ENCODE measurements at places on chromosomes 11 and 22.

DNA sequence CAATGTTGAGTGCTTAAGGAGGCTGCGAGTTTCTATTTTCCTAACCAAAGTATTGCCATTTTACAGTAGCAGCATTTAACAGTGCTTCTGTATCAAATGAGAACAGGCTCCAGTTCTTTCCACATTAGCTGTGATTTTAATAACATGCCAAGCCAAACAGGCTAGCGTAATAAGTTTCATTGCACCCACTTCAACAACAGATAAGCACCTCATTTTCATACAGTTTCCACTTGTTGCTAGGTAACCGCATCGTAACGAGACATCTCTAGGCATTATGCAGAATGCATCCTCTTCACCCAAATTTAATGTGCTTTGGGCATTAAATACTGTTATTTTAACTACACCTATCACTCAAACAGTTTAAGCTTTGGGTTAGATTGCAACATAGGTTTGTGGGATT is 79.0 kb downstream of the CADM1 start:
- no peak for DNase-seq

DNA sequence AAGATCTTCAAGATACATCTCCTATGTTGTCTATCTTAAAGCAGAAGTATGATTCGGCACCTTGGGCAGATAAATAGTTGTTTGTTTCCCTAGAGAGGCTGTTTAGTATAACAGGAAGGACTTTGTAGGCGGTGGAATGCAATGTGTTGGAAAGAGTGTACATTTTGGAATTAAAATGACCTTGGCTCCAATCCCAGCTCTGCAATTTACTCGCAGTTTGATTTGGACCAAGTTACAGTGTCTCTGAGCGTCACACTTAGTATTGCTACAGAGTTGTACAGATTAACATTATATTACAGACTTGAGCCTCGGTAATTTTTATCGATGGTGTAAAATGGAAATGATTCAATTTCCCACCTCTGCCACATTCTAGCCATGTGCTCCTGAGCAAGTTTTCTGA is 265.3 kb downstream of the OPCML start:
- DNase-seq: no peak

DNA sequence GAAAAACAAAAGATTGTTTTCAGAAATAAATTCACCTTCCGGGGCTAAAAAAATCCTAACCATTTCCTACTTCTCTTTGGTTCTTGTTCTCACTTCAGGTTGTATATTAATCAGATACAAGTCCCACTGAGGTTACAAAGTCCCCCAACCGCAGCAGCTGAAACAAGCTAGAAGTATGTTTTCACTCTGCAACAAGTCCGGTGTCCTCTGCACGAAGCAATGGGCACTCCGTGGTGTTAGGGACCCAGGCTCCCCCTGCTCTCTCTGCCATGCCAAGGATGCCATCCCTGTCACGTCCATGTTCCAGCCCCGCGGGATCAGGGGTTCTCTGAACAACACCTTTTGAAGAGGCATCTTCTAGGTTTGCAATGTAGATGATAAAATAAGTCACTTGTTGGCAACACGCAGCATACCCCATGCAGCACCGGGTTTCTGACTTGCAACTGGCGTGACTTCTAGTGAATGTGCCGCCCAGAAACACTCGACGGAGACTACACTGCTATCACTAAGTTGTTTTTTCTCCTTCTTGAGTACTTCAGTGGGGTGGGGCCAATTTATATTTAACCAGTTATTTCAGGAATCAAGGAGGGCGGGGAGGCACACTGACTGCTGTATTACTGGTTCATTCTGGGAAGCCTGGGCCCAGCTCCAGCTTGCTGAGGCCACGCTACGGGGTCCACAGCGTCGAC is 25.4 kb upstream of the GSTP1 start:
- no peak for DNase-seq

- DNase-seq: peak; percentile 60
Observed at GRCh38 chr22:44181033-44181911, 547 bp downstream of the PARVG start.

DNA sequence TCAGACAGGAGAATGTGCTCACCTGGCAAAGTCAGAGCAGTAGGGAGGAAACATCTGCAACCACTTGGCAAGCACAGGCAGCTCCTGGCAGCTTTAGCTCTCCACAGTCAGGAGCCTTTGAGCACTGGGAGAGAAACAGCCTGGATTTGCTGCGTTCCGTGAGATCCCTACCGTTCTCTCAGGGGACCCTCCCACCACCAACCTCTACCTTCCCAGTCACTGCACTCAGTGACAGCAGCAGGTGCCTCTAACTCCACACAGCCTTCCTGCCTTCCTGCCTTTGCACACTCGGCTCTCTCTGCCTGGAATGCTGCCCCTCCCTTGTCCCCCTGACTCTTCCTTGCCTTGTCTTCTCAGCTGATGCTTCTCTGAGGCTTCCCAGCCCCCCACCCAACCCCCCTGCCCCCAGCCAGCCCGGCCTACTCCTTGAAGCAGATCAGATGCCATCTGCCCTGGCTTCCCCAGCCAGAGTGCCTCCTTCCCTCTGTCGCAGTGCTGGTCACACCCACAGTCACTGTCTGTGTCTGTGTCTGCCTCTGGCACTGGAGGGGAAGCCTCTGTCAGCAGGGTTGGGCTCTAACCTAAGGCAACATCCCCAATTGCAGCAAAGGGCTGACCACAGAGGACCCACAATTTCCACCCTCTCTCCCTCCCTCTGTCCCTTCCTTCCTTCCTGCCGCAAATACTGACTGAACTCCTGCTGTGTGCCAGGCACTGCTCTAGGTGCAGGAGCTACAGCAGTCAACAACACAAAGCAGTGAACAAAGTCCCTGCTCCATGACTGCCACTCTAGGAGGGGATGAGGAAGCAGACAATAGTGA is 14.9 kb upstream of the TSKU start:
- peak; percentile 66 for DNase-seq

GRCh38 chr11:1407668-1408067 is 17.9 kb downstream of the BRSK2 start:
- DNase-seq: no peak

- DNase-seq: peak; percentile 89
Observed at GRCh38 chr22:50399751-50400331, 56.7 kb downstream of the PPP6R2 start.

GRCh38 chr11:2143799-2144543 is 4.8 kb upstream of the IGF2 start:
- DNase-seq: no peak

DNA sequence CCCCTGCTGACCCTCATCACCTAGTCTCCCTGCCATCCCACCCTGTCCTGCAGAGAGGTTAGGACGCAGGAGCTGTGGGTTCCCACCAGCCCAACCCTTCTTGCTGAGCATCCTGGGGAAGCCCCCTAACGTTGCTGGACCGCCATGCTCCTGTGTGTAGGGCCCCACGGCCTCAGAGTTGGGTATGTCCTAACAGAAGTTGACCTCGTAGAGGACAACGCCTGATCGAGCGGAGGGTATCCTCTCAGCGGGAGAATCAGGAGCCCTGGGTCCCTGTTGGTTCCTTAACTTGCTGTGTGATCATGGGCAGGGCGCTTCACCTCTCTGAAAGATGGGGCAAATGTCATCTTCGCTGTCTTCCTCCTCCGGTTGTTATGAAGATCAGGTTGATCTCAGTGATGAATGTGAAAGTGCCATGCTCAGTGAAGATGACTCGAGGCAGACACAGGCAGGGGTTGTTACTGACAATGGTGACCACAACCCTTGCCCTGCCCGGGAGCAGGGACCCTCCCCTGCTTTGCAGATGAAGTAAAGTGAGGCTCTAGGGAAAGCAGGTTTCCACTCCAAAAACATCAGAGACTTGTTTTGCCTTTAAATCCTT is 19.3 kb upstream of the CD5 start:
- no peak for DNase-seq

- DNase-seq: no peak
Observed at GRCh38 chr22:26460202-26460601, 23.4 kb downstream of the HPS4 start.

GRCh38 chr11:92101920-92102319 is 122.7 kb upstream of the FAT3 start:
- no peak for DNase-seq

DNA sequence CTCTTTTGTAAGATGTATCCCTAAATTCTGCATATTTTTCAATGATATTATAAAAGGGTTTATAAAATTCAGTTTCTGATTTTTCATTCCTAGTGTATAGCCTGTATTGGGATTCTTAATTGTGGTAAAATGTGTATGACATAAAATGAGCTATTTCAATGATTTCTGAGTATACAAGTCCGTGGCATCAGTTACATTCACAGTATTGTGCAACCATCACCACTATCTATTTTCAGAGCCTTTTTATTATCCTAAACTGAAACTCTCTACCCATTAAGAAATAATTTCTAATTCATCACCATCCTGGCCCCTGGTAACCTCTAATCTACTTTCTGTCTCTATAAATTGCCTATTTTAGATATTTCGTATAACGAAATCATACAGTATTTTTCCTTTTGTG is 39.8 kb downstream of the EIF3F start:
- DNase-seq: no peak

- DNase-seq: no peak
Observed at GRCh38 chr22:34236527-34236926, 316.3 kb upstream of the LARGE1 start.

DNA sequence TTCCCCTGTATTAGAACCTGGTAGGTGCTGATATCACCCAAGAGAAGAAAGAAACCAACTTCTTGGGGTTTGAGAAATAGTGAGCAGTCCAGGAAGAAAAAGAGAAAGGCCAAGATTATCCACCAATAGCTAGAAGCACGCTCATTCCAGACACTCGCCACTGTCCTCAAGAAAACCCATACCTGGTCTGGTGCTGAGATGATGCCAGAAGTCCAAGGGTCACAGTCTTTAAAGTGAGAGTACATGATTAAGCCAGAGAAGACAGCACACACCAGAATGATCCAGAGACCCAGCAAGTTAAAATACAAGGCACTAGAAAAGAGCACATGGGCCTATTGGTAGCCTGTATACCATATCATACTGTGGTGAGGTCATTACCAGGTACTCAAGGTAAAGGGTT is 23.6 kb downstream of the SLC5A12 start:
- no peak for DNase-seq

GRCh38 chr11:114799476-114799875 is 121.1 kb downstream of the NXPE2 start:
- no peak for DNase-seq

DNA sequence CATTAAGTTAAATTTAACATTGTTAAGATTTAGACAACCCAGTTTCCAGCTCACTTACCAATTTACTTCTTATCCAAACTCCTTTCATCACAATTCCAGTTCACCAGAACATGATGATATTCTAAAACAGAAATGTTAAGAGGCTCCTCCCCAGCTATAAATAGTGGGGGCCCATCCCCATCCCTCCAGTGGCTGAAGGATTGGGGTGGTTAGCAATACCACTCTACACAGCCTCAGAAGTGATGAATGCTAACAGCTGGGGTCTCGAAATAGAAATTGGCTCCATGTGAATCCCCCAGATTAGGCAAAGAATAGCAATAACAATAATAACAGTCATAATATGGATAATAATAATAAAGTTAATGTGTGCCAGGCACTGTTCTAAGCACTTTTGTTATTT is 97.9 kb upstream of the NCAM1 start:
- no peak for DNase-seq

GRCh38 chr11:45394294-45395085 is 108.3 kb upstream of the SYT13 start:
- no peak for DNase-seq

- no peak for DNase-seq
Observed at GRCh38 chr11:10727146-10727851, 23.7 kb upstream of the CTR9 start.

GRCh38 chr22:46031557-46031956 is 54.6 kb upstream of the WNT7B start:
- no peak for DNase-seq

DNA sequence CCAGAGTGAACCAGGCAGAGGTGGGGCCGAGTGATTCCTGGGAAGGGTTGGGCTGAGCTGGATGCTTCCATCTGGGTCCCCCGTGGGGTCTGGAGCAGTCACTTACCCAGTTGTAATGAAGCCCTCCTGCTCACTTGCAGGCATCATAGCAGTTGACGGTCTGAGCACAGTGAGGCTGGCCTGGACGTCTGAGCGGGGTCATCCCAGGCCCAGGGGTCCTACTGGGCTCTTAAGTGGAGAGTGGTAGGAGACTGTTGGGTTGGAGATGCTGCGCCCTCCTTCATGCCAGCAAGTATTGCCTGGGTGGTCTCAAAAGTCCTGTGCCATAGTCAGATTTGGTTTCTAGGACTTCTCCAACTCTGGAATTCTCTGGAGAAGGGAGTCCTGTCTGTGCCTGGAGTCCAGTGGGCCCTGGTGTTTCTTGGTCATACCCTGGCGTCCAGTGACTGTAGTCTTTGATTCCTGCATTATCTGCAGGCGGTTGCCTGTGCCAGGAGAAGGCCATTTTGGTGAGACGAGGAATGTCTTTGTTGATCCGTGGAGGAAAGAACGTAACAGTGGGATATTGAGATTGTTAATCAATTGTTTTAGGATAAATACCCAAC is 82.3 kb downstream of the TBC1D22A start:
- no peak for DNase-seq

DNA sequence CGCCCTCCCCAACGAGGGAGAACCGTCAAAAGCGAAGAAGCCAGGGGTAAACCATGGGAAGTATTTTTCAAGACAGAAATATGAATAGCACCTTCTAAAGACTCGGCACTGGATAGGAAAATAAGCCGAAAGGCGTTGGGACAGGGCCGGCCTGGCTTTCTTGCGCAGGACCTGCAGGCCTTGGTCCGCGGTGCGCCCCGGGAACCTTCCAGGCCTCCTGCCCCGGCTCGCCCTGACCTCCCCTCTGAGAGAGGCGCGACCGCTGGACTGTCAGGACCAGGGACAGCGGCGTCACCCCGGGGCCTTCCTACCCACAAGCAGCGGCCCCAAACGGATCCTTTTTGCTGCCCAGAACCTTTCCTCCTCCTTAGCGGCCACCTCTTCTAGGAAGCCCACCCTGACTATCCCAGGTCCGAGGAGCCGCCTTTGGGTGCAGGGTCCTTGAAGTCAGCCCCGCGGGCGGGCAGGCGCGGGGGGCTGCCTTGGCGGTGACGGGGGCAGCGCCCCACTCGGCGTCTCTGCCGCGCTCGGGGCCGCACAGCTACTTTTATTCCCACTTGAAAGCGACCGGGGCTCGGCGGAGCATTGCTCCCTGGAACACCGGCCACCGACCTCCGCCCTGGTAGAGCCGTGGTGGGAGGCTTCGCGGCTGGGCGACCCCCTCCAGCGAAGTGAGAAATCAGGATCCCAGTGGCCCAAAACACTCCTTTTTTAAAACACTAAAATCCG is 650 bp upstream of the MAPK11 start:
- DNase-seq: peak; percentile 54

DNA sequence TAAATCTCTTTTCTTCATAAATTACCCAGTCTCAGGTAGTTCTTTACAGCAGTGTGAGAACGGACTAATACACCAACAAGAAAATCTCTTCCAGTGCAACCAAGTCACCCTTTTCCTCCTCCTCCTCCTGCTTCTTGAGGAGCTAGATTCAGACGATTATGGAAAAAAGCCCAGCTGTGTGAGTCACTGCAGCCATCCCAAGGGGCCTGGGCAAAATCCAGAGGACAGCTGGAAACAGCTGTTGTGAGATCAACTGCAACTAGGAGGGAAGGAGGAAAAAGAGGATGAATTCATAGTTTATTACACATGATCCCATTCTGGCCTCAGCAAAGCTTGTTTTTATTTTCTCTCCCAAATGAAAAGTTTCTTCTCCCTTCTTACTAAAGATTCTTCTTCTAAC is 32.9 kb downstream of the RBFOX2 start:
- no peak for DNase-seq

GRCh38 chr11:74838188-74838587 is 89.5 kb downstream of the RNF169 start:
- DNase-seq: no peak

Measured in CD14-positive monocyte (primary cell).